RCC 7860 (cell line): ENCODE measurements at places on chromosomes 7 and 10.
A peak's percentile ranks its signal among the peaks of the same experiment; 100 is the strongest.

- DNase-seq: no peak
Measured at GRCh38 chr10:4835494-4835918, 9.5 kb downstream of the AKR1E2 start.

DNA sequence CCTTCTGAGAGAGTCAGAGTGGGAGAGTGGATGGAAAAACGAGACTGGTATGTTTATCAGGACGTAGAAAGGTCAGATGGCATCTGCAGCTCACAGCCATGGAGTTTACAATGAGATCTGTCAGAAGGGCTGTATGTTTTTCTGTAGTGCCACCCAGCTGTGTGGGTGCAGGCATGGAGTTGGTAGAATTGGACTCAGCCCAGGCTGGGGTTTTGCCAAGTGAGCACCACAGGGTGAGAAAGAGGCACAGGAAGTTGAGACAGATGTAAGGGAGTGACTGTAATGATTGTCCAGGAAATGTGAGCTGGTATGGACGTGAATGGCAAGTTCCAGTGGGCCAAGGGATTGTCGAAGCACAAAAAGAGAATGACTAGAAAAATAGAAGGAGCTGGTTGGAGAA, 9.1 kb upstream of the ZYX start:
- peak; percentile 24 for DNase-seq

- peak; percentile 38 for DNase-seq
Measured at GRCh38 chr7:142603870-142604448, 145.3 kb upstream of the PRSS1 start.

DNA sequence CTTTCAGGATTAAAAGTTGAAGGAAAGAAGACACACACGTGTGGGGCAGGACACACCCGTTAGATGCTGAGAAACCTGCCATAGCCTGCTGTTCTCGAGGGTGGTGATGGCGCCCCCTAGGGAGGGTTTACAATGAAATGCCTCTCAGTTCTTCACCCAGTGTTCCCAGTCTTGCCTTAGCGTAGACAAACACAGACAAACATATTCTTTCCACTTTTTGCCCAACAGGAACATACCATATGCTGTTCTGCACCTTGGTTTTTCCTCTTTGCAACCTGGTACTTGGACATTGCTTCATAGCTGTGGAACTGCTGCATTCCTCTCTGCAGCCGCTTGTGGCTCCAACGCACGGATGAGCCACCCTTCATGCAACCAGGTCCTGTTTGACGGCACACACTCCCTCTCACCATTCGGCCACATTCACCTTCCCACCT, 23.3 kb upstream of the HSPA12A start:
- peak; percentile 45 for DNase-seq
